ENCODE measurements at places on chromosomes 2 and 18.

DNA sequence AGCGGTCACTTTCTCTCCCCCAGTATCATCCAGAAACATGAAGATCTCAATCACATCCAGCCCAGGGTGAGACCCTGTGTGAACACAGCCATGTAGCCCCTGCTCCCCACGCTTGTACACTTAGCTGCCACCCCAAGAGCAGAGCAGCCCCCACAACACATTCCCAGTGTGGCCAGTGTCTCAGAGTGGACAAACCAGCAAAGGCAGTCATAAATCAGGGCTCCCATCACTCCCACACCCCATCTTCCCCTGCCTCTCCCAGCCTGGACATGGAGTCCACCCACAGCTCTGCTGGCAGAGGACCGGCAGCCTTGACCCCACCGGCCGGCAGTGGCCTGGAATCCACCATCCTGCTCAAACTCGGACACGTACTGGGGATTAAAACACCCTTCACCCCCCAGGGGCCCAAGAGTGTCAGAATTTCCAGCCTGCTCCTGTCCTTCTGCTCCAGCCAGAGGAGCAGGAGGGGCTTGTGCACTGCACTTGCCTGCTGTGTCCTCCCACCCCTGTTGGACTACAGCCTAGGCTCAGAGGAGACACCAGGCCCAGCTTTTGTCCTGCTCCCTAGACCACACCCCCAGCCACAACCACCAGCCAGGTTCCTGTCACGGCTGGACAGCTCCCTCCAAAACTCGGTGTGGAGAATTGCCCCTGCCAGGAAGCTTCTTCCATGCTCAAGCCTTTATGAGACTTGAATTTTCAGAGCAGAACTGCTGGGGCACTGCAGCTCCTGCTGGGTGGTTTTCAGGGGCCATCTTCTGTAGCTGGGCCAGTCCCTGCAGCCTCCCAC is 206.1 kb downstream of the SMAD2 start:
- DNase-seq = no peak

DNA sequence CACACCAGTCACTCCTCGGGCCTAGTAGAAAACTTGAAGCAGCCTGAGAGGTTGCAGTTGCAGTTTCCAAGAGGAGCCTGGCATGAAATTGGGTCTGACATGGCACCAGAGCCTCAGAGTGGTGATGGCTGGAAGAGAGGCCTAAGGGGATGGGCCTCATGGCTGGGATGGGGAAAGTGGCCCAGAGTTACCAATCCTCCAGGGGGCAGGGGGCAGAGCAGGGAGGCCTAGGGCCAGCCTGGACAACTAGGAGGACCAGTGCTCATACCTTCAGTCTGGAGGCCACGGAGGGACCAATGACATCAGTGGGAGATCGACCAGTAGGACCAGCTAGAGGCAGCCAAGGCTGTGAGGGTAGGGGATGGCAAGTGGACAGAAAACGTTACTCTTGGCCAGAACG is 15.1 kb upstream of the ADCY3 start:
- DNase-seq = no peak

DNA sequence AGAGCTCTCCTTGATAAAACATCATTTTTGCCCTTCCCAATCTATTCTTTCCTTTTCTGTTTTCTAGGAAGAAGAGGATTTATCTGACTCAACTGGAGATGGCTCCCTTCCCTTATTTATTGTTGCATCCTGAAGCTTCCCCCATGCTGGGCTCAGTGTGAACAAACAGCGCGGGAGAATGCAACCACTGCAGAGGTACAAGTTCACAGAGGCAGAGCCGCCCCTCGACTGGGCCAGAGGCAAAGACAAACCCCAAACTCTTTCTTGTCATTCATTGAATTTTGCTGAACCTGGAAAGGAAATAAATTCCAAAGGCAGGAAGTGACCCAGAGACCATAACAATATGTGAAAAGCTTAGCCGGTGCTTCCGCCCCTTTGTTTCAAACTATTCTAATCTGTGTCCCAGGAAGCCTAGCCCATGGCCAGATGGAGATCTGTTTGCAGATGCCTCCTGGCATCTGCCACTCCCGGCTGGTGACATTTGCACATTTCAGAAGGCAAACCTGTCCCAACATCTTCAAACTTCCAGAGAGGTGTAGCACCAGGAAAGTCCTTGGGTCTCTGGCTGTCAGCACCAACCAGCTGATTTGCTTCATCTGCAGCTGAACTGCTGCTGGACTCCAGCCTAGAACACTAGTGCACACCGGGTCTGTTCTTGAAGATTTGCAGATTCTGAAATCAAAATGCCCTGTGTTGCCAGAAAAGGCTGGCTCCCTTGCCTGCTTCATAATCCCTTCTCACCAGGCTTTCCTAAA is 79.4 kb upstream of the MAP4K3 start:
- DNase-seq = no peak

- DNase-seq = no peak
Observed at GRCh38 chr2:33420726-33421125, 55.7 kb upstream of the RASGRP3 start.

GRCh38 chr2:203579730-203580129 is 44.6 kb upstream of the RAPH1 start:
- no peak for DNase-seq

DNA sequence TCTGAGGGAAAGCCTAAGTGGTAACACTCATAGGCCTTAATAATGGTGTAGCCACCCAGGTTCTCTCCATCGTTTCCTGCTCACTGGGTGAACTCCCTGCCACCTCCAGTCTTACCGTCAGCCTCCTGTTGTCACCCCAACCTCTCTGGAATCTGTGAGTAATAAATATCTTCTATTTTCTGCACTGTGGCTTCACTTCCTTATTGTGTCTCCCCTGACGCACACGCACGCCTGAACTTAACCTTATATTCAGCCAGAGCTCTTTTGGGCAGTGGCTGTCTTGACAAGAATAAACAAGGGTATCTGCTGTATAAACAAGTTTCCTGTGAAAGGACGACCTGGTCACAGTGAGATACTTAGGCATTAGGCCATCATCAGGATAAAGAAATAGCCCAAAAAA is 467.2 kb downstream of the SPAG16 start:
- no peak for DNase-seq

- no peak for DNase-seq
Observed at GRCh38 chr2:237743561-237744269, 54.9 kb upstream of the RBM44 start.

DNA sequence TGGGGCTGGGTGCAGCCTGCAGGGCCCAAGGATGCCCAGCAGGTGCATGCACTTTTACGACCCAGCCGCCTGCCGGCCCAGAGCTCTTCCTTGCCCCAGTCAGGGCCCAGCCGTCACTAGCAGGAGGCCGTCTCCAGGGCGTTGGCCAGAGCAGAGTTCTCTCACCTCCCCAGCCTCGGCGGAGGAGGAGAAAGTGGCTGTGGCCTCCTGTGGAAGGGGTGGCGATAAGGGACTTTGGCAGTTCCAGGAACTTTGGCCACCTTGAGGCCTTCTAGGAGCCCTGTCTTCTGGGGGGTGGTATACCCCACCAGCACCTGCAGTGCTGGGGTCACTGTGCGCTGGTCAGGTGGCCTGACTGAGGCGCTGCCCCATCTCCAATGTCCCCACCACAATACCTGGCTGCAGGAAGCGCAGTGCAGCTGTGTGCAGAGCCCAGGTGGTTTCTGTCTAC is 22.0 kb downstream of the NPPC start:
- no peak for DNase-seq

- DNase-seq = no peak
Observed at GRCh38 chr2:96262306-96262705, 3.5 kb downstream of the TMEM127 start.

DNA sequence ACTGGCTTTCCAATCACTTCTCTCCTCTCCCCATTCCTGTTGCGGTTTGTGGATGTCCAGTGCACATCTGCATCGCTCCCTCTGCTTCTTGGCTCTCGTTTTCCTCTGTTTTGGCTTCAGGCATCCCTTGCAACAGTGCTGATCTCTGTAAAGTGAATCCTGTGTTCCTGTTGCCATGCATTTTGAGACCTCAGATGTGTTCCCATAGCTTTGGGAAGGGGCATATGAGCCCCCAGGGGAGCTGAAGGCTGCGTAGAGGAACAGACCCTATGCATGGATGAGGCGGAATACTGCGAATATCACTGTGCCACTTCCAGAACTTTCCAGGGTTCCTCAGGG is 168.4 kb upstream of the HAAO start:
- no peak for DNase-seq

GRCh38 chr2:207239754-207240494 is 74.2 kb upstream of the KLF7 start:
- DNase-seq = no peak

DNA sequence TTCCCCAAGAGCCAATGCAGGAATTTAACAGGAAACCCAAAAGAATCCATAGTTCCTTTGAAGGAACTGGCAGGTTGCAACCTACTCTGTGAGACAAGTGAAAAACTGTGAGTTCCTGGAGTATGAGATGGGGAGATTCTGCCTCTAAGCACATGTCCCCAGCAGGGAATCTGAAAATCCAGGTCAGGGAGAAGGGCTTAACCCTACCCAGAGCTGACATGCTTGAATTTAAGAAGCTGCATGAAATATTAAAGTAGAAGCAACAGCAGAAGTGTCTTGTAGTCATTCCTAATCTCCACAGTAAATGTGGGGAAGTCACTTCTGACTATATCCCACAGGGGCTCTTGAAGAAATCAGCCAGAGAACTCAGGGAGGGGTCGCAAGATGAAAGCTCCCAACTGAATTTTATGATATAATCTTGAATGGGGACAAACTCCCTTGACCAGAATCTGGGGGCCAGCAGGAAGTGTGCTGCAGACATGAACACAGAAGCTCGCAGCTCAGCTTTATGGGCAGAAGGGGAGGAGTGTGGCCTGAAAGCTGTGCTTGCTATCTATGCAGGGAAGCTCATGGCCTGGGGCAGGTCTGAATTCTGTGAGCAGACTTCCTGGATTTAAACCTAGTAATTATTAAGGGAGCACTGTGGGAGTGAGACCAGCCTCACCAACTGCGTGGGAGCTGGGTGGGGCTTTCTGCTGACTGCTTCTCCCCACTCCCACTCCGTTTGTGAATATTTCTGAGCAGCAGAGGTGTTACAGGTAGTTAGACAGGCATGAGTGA is 184.1 kb upstream of the KYNU start:
- DNase-seq = no peak

- DNase-seq = no peak
Observed at GRCh38 chr18:56982766-56983165, 164.1 kb upstream of the BOD1L2 start.

Measured in HFF-Myc (cell line).